ENCODE measurements at places on chromosomes 2 and 18.

GRCh38 chr2:170524828-170525565, 190.1 kb upstream of the SP5 start:
- DNase-seq = no peak

GRCh38 chr18:56152551-56153310, 485.7 kb downstream of the TXNL1 start:
- no peak for DNase-seq

DNA sequence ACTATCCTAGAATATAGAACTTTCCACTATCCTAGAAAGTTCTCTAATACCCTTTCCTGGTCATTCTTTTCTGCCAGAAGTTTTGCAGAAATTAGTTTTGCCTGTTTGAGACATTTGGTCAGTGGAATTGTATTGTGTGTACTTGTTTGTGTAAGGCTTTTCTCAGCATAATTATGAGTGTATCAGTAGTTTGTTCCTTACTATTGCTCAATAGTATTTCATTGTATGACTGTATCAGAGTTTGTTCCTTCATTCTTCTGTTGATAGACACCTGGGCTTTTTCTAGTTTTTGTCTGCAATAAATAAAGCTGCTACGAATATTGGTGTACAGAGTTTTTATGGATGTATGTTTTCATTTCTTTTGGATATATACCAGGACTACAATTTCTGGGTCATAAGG, 27.2 kb downstream of the CCDC138 start:
- DNase-seq = no peak

- no peak for DNase-seq
These were observed at the start of gene POU3F3 for GRCh38 chr2:104853534-104854497. TSS of gene POU3F3 (plus strand) at chr2:104854115. CDS start at chr2:104855511, 1,396 bp downstream.

DNA sequence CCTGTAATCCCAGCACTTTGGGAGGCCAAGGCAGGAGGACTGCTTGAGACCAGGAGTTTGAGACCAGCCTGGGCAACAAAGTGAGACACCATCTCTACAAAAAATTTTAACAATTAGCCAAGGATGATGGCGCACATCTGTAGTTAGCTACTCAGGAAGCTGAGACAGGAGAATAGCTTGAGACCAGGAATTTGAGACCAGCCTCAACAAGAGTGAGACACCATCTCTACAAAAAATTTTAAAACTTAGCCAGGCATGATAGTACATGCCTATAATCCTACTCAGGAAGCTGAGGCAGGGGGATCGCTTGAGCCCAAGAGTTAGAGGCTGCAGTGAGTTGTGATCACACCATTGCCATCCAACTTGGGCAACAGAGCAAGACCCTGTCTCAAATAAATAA, 7.0 kb downstream of the MEMO1 start:
- no peak for DNase-seq

Data from stimulated activated CD4-positive, alpha-beta T cell treated with anti-CD3 and anti-CD28 coated beads, Interleukin-1b, Interleukin-23, amount 100 ng/mL, for 1 hour (primary cell).